ENCODE measurements at places on chromosomes 3 and 15.

DNA sequence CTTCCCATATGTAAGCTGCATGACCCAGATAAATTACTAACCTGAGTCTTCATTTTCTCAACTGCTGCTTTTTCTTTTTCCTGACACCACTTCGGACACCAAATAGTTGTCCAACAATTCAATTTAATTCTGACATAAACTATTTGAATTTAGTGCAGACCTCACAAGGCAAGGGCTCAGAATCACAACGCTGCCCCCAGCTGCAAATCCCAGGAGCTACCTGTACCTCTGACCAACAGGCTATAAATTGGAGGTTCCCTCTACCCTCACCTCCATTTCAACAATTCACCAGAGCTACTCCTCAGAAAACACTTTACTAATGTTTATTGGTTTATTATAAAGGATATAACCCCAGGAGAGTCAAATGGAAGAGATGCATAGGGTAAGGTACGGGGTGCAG, 737.6 kb downstream of the NTRK3 start:
- no peak for DNase-seq

- no peak for DNase-seq
Observed at GRCh38 chr3:51156147-51156546, 228.9 kb upstream of the MANF start.

GRCh38 chr3:32897981-32898623, 53.3 kb upstream of the CCR4 start:
- DNase-seq = no peak

GRCh38 chr3:197201791-197202452, 96.5 kb downstream of the DLG1 start:
- DNase-seq = no peak

GRCh38 chr15:88020806-88021205, 235.7 kb downstream of the NTRK3 start:
- DNase-seq = no peak

DNA sequence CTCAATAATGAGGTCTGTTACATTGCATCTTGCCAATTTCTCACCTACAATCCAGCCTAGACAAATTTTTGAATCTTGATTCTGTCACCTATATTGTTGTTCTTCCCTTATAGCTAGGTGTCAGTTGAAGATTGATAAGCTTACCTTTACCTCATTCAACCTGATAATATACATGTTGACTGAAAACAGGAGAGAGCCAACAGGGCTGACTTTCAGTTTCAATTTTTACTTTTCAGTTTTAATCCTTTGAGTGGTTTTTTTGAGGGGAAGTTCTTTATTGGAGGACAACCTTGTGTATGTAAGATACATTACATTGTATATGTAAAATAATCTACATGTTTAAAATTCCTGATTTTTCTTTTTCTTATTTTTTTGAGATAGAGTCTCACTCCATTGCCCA, 5.8 kb downstream of the ATP13A5 start:
- no peak for DNase-seq

DNA sequence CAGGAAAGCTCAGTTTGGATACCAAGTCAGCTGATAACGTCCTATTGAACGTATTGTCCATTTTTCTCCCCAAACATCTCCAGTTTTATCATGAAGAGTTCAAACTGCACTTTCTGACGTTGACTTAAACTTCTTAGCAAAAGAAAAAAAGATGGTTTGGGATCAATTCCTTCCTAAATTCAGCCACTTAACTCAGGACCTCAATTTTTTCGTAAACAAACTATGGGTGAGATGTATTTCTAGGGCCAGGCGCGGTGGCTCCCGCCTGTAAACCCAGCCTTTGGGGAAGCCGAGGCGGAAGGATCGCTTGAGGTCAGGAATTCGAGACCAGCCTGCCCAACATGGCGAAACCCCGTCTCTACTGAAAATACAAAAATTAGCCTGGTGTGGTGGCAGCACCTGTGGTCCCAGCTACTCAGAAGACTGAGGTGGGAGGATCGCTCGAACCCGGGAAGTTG, 464 bp upstream of the MRPS25 start:
- DNase-seq = no peak

GRCh38 chr15:77185242-77185785, 114.4 kb upstream of the TSPAN3 start:
- DNase-seq = no peak

- no peak for DNase-seq
Observed at GRCh38 chr3:195897081-195897852, 11.1 kb downstream of the TNK2 start.

- no peak for DNase-seq
Observed at GRCh38 chr15:32120577-32121383, 90.5 kb downstream of the CHRNA7 start.

DNA sequence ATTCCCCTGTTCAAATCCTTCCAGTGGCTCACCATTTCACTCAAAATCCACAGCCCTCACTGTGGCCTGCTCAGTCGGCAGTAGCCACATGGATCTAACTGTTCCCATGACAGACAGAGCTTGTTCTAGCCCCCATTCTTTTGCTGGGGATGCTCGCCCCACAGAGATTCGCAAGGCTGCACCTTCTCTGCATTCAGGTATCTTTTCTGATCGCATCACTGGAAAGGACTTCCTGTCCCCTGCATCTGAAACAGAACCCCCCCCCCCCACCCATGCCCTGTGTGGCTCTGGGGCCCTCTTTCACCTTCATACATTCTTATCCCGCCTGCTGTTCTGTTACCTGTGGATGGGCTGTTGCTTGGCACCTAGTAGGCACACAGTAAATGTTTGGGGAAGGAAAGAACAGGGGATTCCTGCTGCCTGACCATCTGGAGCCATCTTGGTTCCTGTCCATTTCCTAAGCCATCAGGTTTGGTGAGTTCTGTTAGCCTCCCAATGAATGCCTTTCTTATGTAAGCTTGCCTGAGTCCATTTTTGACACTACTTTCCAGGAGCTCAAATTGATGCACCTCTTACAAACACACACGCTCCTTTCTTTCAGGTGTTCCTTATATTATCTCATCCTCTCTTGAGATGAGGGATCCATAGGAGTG, 42.9 kb upstream of the PGPEP1L start:
- DNase-seq = no peak
